ENCODE measurements at places on chromosomes 16 and 17. TPM values are rescaled to one million over a fixed set of nuclear protein-coding genes. Genes with fewer than 3 reads are reported as not detected.

The MYCBPAP gene
- total RNA-seq = 1.9 TPM

DNA sequence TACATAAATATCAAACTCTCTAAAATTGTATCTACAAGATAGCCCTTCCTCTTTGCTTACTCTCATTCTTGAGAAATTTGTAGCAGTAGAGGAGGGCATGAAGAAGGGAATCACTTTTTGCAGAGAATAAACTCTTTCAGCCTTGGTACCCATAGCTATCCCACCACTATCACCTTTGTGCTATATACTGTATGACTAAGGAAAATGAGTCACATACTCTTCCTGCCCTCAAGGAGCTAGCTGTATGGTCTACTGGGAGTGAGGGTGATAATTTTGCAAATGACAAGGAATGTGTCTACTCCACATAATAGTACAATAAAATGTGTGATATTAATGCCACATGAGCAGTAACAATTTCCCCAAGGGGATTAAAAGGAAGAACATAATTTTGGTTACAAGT lies 184.6 kb upstream of the WSB1 start:
- H3K27ac ChIP-seq = no peak overlapping the region
- H3K4me3 ChIP-seq = no peak overlapping the region
- H3K27me3 ChIP-seq = no peaks in the 10 kb centered on the region
- no peaks in the 10 kb centered on the region for H3K36me3 ChIP-seq
- no peak for DNase-seq

The PARD6A gene
- total RNA-seq = 16.4 TPM

- no peak overlapping the region for H3K27ac ChIP-seq
- DNase-seq = no peak
- no peaks in the 10 kb centered on the region for H3K27me3 ChIP-seq
- peak overlapping the region; percentile 78 for H3K4me3 ChIP-seq
Measured at GRCh38 chr16:22296225-22297113, 740 bp upstream of the POLR3E start.

DNA sequence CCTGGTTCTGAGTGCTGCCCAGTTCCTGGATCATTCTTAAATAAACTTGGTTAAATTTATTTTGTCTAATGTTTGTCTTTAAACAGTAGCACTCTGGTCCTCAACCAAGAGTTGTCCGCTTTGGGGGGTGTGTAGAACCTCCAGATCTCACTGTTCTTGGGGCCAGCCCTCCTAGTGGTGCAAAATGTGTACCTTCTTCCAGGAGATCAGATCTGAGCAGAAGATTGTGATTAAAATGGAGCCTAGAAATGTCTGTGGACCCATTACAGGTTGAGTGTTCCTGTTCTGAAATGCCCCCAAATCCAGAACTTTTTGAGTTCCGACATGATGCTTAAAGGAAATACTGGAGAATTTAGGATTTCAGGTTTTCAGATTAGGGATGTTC lies 46.0 kb upstream of the CLEC18A start:
- H3K4me1 ChIP-seq = peaks cover 18% of the 10 kb centered on the region
- no peaks in the 10 kb centered on the region for H3K36me3 ChIP-seq
- H3K27ac ChIP-seq = no peak overlapping the region
- DNase-seq = no peak
- H3K27me3 ChIP-seq = no peaks in the 10 kb centered on the region
- H3K4me3 ChIP-seq = no peak overlapping the region

The ABCA6 gene
- total RNA-seq = not detected

The DNAH2 gene
- total RNA-seq = 0.62 TPM

GRCh38 chr16:76565542-76565941 lies 288.3 kb downstream of the CNTNAP4 start:
- no peak overlapping the region for H3K27ac ChIP-seq
- H3K36me3 ChIP-seq = no peaks in the 10 kb centered on the region
- H3K4me3 ChIP-seq = no peak overlapping the region
- H3K4me1 ChIP-seq = no peaks in the 10 kb centered on the region
- no peak for DNase-seq

- no peak for DNase-seq
- H3K36me3 ChIP-seq = no peaks in the 10 kb centered on the region
- no peak overlapping the region for H3K27ac ChIP-seq
- no peak overlapping the region for H3K4me3 ChIP-seq
Measured at GRCh38 chr16:54720259-54720658, 210.4 kb upstream of the IRX5 start.

- no peak for DNase-seq
- H3K27me3 ChIP-seq = no peaks in the 10 kb centered on the region
- H3K27ac ChIP-seq = no peak overlapping the region
- H3K4me3 ChIP-seq = no peak overlapping the region
Measured at GRCh38 chr16:74874123-74874522, 99.5 kb upstream of the FA2H start.

The DPEP3 gene
- not detected for total RNA-seq

GRCh38 chr17:28532050-28532960 lies 20.1 kb downstream of the UNC119 start:
- H3K4me3 ChIP-seq = no peak overlapping the region
- H3K4me1 ChIP-seq = peaks cover 27% of the 10 kb centered on the region
- H3K27me3 ChIP-seq = no peaks in the 10 kb centered on the region
- DNase-seq = no peak

The LHX1 gene
- not detected for total RNA-seq

DNA sequence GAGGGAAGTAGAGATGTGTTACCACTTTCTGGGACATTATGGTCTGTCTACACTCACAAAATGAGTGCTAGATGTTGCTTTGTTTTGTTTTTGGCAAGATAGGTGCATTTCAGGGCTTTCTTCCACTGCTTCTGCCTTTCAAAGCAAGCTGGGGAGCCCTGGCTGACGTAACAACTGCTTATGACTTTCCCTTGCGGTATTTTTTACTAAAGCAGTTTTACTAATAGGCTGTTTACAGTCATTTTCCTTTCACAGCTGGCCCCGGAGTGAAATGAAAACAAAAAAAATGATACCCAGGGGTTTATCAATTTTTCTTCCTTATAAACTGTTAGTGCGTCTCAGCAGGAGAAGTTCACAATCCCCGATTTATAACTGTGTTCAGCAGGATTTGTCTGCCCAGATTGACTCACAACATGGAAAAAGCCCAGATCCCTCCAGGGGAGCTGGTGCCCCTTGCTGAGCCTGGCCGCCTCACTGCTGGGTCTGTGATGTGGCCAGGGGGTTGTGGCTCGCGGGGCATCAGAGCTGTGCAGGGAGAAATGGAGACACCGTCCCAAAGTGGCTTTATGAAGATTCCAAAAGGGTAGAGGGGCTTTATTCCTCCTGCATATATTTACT lies 184.4 kb upstream of the HS3ST3A1 start:
- H3K4me3 ChIP-seq = no peak overlapping the region
- H3K27me3 ChIP-seq = no peaks in the 10 kb centered on the region
- DNase-seq = no peak
- H3K4me1 ChIP-seq = no peaks in the 10 kb centered on the region
- no peaks in the 10 kb centered on the region for H3K36me3 ChIP-seq

- no peaks in the 10 kb centered on the region for H3K36me3 ChIP-seq
- DNase-seq = peak; percentile 18
- H3K27ac ChIP-seq = no peak overlapping the region
- H3K27me3 ChIP-seq = no peaks in the 10 kb centered on the region
Measured at GRCh38 chr16:53266156-53266555, 168.1 kb upstream of the RBL2 start.

GRCh38 chr16:19583665-19584300 lies 28.3 kb downstream of the VPS35L start:
- H3K36me3 ChIP-seq = no peaks in the 10 kb centered on the region
- DNase-seq = peak; percentile 58
- no peak overlapping the region for H3K27ac ChIP-seq
- H3K27me3 ChIP-seq = no peaks in the 10 kb centered on the region
- no peaks in the 10 kb centered on the region for H3K4me1 ChIP-seq
- no peak overlapping the region for H3K4me3 ChIP-seq

The SYCE1L gene
- 1.7 TPM for total RNA-seq

The CES1 gene
- not detected for total RNA-seq

- DNase-seq = peak; percentile 70
- peaks cover 94% of the 10 kb centered on the region for H3K36me3 ChIP-seq
- no peaks in the 10 kb centered on the region for H3K4me1 ChIP-seq
- H3K4me3 ChIP-seq = no peak overlapping the region
- H3K27me3 ChIP-seq = no peaks in the 10 kb centered on the region
- H3K27ac ChIP-seq = no peak overlapping the region
Measured at GRCh38 chr17:50079334-50080095, 15.6 kb upstream of the PDK2 start.

DNA sequence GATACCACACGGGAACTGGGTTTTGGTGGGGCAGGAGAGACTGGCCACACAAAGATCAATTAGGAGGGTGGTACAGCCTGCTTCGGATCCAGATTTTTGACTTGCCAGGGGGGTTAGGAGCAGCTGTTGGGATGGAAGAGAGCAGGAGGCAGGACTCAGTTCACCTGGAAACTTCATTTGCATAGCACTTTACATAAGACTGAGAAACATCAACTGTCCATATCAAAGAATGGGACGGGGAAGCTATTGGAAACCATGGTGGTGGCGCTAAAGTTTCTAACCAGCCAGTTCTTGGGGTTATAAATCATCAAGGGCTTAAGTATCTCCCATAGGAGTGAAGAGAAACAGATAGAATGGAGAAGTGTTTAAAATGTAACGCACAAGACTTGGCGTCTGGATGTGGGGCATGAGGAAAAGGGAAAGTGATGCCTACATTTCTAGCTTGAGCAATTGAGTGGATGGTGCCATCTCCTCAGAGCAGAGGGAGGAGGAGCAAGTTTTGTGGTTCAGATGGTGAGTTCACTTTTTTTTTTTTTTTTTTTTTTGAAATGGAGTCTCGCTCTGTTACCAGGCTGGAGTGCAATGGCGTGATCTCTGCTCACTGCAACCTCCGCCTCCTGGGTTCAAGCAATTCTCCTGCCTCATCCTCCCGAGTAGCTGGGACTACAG lies 6.4 kb upstream of the SRCAP start:
- H3K36me3 ChIP-seq = no peaks in the 10 kb centered on the region
- H3K27ac ChIP-seq = no peak overlapping the region
- DNase-seq = no peak
- peaks cover 5% of the 10 kb centered on the region for H3K4me1 ChIP-seq

The MPDU1 gene
- 94.1 TPM for total RNA-seq

DNA sequence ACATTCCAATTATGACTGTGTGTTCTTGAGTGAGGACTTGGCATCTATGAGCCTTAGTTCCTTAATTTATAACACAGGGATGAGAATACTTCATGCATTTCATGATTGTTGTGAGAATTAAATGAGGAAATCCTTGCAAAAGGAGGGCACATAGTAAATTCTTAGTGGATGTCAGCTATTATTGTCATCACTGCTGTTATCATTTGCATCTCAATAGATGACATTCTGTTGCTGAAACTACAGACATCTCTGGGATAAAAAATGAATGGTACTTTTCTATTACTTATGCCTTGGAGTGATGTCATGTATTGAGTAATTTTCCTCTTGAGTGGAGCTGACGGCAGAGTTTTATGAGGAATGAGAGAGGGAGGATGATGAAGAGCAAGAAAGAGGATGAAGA lies 184.4 kb upstream of the CDH11 start:
- H3K4me1 ChIP-seq = peaks cover 13% of the 10 kb centered on the region
- no peak for DNase-seq
- no peaks in the 10 kb centered on the region for H3K27me3 ChIP-seq

The YPEL2 gene
- total RNA-seq = 1.1 TPM

GRCh38 chr16:87306516-87306915 lies 10.7 kb downstream of the C16orf95 start:
- H3K4me3 ChIP-seq = no peak overlapping the region
- H3K27ac ChIP-seq = no peak overlapping the region
- no peak for DNase-seq
- H3K36me3 ChIP-seq = no peaks in the 10 kb centered on the region
- H3K4me1 ChIP-seq = no peaks in the 10 kb centered on the region

DNA sequence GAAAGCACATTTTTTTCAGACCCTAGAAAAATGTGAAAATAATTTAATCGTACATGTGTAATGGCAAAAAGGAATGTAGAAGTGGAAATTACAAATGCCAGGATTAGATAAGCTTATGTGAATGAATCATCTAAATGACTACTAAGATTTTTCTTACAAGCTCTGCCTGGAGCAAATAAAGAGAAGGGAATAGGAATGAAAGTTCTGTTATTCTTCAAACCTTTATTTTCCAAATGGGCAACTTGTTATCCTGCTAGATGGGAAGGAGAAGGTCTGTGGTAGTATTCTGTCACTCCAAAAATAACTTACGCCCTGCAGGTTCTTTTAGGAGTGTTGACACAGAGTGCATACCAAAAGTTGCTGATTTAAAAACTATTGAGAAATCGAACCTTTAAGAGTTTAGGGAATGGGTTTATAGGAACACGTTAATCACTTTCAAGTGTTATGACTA lies 9.7 kb downstream of the CTCF start:
- no peak for DNase-seq
- H3K27ac ChIP-seq = no peak overlapping the region
- no peak overlapping the region for H3K4me3 ChIP-seq
- H3K27me3 ChIP-seq = no peaks in the 10 kb centered on the region
- H3K4me1 ChIP-seq = no peaks in the 10 kb centered on the region
- H3K36me3 ChIP-seq = peaks cover 16% of the 10 kb centered on the region

The KREMEN2 gene
- 3.6 TPM for total RNA-seq

The NFE2L1 gene
- 45.1 TPM for total RNA-seq

GRCh38 chr17:46148247-46148646 lies 45.0 kb downstream of the KANSL1 start:
- H3K4me1 ChIP-seq = peaks cover 4% of the 10 kb centered on the region
- DNase-seq = no peak
- no peak overlapping the region for H3K27ac ChIP-seq
- H3K36me3 ChIP-seq = no peaks in the 10 kb centered on the region
- H3K4me3 ChIP-seq = no peak overlapping the region

DNA sequence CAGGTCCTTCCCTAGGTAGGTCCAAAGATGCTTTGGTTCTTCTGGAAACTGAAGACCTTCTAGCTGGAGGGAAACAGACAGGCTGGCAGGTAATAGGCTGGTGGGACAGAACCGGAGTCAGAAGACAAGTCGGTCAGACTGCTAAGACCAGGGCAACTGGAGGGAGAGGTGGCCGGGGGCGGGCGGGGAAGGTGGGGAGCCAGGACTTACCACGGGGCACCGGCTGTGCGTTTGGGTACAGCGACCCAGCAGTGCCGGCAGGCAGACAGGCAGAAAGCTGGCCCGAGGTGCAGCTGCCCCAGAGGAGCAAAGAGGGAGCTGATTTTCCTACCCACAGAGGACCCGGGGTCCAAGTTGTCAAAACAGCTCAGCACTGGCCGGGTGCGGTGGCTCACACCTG lies 575 bp downstream of the SLC52A1 start:
- DNase-seq = no peak
- H3K4me1 ChIP-seq = 0 out of 2 replicates have a peak, but pooled peaks cover 3% of the 10 kb centered on the region
- H3K27ac ChIP-seq = no peak overlapping the region
- H3K36me3 ChIP-seq = no peaks in the 10 kb centered on the region
